GM04503 (cell line): ENCODE measurements at places on chromosomes 3 and 15.

GRCh38 chr3:42575137-42575741, 6.5 kb downstream of the SEC22C start:
- DNase-seq: no peak

DNA sequence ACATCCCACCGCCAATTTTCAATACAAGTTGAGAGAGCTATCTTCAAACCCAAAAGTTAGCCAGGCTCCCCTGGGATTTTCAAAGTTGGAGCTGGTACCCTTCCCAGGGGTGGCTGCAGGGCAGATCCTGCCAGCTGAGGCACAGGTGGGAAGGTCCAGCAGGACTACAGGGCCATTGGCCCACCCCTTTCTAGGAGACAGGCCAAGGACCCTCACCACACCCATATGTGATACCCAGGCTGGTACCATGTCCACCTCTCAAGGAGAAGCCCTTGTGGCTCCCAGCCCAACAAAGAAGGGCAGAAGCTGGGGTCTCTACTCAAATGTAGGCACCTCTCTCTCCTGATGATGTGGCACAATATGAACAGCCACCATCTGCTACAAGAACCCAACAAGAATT, 8.0 kb downstream of the POC1A start:
- DNase-seq: no peak

DNA sequence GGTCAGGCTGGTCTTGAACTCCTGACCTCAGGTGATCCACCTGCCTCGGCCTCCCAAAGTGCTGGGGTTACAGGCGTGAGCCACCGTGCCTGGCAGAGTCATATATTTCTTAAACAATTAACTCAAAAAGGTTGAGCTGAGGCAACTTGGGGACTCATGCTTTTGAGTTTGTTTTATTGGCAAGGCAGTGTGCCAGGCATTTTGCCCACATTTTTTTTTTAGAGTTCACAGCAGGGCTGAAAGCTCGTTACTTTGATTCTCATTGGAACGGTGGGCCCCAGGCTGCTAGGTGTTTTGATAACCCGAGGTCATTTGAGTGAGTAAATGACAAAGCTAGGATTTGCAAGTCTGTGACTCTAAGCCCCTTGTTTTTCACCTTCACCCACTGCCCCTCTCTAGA, 76.2 kb downstream of the CCK start:
- DNase-seq: no peak

DNA sequence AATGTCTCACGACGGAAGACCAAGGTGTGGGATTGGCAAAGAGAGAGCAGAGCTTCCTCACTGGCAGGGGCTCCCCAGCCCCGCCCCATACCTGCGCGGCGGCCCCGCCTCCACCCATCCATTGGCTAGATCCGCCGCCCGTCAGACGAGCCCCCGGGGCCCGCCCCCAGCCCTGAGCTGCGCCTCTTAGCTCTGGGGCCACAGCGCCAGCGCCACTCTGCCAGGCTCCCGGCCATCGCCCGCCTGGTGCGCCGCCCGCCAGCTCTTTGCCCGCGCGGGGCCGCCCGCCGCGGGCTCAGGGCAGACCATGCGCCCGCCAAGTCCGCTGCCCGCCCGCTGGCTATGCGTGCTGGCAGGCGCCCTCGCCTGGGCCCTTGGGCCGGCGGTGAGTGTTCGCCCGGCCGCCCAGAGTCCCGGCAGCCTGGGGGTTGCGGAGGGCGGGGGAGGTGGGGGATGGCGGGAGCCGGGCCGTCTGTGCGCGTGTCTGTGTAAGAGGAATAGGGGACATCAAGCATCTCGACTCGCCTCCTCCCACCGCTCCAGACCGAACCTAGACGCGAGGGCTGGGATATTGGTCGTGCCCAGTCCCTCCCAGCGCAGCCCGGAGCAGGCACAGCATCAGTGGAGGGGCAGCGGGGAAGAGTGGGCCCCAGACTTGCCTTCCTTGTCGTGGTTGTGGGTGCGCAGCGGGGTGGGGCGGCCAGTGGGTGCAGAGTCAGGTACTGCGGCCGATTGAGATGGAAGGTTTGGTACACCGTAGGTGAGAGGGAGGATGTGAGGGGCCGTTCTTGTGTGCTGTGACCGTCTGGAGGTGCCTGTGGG, at the start of gene VIPR1:
Gene VIPR1 (plus strand): TSS at position 215 of the 822 bp plus-strand sequence. CDS start 93 bp downstream, at position 308.
- no peak for DNase-seq

DNA sequence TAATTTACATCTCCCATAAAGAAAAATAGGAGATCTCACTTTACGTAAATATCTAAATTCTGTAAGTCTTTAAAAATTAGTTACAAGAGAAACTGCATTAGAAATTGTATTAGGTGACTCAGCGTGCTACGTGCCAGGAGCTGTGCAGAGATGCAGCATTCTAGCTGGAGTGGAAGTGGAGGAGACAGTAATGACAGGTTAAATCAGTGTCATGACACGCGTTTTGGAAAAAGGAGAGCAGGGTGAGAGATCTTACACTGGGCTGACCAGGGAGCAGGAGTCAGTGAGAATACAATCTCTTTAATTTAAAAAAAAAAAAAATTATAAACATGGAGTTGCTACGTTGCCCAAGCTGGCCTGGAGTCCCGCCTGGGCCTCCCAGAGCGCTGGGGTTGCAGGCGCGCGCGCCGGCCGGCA, 635 bp downstream of the TUBGCP5 start:
- DNase-seq: peak; percentile 16

DNA sequence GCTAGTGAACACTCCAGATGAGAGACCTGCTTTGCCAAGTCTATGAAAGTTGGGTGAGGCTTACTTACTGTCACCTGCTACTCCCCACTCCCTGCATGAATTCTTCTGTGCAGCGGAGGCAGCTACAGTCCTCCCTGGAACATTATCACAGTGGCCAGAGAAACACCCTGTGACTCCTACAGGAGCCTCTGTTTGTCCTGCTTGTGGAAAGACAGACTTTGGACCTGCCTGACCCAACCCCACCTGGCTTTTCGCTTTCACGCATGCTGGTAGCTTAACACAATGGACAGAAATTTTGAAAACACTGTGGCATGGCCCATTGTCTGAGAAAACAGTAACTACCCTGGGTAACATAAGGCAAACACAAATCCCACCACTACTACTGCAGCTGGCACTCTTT, 1565.5 kb upstream of the CADM2 start:
- DNase-seq: no peak

DNA sequence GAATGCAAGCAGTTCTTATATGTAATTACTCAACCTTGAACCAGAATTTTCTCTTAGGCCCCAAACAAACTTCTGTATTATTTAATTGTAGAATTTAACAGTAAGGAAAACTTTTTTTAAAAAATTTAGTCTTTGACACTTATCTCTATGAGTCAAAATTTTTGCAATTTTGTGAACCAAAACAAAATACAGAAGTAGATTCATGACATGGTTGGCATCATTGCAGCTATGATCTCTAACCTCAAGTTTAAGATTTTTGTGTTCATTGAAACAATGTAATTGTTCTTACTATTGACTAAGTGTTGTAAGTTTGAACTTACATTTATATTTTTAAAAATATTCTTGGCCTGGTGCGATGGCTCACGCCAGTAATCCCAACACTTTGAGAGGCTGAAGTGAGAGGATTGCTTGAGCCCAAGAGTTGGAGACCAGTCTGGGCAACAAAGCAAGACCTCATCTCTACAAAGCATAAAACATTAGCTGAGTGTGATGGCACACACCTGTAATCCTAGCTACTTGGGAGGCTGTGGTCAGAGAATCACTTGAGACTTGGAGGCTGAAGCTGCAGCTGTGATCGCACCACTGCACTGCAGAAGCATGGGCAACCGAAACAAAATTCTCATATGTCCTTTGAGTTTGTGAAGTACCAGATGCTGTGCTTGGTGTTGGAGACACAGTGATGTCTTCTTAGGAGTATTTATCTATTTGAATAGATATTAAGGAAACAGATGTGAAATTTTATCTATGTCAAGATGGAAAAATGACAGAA, 39.7 kb downstream of the STT3B start:
- DNase-seq: no peak

GRCh38 chr15:95843241-95843910, 487.1 kb upstream of the NR2F2 start:
- DNase-seq: peak; percentile 29

DNA sequence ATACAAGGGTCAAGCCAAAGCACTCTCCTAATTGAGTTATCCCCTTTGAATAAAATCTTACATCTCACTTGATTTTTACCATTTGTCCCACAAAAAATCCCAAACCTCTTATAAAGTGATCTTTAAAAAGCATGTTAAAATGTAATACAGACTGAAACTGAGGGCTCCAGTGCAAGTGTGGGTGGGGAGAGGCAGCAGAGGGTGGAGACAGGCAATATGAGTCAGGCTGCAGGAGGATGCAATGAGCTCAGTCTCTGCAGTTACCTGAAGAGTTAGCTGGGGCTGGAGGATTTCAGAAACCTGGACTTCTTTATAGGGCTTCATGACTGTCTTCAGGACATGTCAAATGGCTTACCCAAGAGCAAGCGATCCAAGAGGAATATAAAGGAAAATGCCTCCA, 14.2 kb upstream of the COLQ start:
- no peak for DNase-seq
